ENCODE measurements at places on chromosomes 2 and 18.

DNA sequence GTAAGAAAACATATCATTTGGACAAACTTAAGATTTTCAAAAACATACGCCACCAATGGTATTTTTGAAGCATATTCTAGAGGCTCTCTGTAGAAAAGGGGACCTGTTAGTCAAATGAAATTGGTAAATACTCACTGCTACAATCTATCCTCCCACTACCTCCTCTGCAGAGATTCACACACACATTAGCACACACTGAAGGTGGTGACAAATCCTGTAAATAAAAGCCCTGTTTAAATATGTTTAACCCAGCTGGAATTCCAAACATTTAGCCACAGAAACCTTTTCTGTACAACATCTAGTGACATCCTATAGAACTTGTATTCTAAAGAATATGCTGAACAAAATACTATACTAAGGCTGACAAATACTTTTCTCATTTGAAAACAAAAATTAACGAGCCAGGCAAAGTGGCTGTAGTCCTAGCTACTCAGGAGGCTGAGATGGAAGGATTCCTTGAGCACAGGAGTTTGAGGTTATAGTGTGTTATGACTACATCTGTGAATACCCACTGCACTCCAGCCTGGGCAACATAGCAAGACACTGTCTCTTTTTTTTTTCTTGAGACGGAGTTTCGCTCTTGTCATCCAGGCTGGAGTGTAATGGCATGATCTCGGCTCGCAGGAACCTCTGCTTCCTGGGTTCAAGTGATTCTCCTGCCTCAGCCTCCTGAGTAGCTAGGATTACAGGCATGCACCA is 25.9 kb downstream of the ALS2 start:
- no peak for DNase-seq

DNA sequence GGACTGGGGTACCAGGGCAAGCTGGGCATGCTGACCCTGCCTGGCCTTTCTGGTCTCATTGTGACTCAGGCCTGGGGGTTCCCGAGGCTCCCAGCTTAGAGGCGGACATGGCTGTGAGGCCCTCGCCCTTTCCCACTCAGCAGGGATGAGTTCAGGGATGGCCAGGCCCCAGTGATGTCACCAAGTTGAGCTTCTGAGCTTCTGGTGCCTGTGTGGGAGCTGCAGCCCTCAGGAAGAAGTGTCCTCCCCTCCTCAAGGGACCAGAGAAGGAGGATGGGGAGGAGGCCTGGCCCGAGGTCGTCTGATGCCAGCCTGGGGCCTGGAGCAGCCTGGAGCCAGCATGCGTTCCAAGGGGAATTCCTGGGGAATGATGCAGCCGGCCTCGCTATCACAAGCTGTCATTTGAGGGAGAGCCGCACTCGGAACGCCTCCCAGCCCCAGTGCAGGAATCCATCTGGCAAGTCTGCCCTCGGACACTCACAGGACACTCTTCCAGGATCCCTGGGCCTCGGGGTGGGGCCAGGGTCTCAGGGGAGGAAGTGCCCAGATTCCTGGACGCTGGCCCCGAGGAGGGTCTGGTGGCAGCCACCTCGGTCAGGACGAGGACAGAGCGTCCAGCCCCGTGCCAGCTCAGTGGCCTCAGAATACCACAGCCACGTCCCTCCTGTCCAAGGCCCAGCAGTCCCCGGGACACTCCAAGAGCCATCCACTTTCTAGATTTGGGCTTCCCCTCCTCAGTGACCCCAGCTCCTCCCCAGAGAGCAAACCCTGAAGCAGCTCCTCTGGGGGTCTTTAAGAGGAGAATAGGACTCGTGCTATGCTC is 61.2 kb upstream of the GPC1 start:
- no peak for DNase-seq

- DNase-seq = no peak
Observed at GRCh38 chr2:197846777-197847176, 42.4 kb downstream of the PLCL1 start.

DNA sequence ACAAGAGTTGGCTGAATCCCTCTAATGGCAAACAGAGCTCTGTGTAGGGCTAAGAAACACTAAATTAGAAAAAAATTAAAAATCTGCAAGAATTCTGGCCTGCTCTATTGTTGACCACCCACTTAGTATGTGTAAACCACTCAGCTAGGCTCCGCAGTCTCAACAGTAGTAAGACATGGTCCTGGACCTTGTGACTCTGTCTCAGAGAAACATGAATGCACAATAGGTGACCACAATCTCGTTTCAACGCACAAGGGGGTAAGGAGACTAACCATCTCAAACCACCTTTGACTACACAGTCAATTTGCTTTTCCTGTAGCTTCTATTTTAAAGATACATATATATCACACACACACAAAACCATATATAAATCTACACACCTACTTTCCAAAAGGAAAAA is 16.5 kb downstream of the SEPTIN10 start:
- DNase-seq = no peak

- no peak for DNase-seq
Observed at GRCh38 chr18:75115514-75115913, 93.4 kb downstream of the PTGR3 start.

- peak; percentile 39 for DNase-seq
Observed at GRCh38 chr18:55781481-55781957, 193.5 kb upstream of the TCF4 start.
